Cardiac ventricle fibroblast (primary cell): ENCODE measurements at places on chromosomes 16 and 17. TPM values are rescaled to one million over a fixed set of nuclear protein-coding genes. Genes with fewer than 3 reads are reported as not detected.

The MYOCD gene
- total RNA-seq, result not detected in 2 replicates

The CNGB1 gene
- not detected in 2 replicates for total RNA-seq

The CD300LB gene
- total RNA-seq, result not detected in 2 replicates

The RHBDL1 gene
- total RNA-seq, result 0.50 and 1.5 TPM in 2 replicates
